ENCODE measurements at places on chromosomes 11 and 22.

DNA sequence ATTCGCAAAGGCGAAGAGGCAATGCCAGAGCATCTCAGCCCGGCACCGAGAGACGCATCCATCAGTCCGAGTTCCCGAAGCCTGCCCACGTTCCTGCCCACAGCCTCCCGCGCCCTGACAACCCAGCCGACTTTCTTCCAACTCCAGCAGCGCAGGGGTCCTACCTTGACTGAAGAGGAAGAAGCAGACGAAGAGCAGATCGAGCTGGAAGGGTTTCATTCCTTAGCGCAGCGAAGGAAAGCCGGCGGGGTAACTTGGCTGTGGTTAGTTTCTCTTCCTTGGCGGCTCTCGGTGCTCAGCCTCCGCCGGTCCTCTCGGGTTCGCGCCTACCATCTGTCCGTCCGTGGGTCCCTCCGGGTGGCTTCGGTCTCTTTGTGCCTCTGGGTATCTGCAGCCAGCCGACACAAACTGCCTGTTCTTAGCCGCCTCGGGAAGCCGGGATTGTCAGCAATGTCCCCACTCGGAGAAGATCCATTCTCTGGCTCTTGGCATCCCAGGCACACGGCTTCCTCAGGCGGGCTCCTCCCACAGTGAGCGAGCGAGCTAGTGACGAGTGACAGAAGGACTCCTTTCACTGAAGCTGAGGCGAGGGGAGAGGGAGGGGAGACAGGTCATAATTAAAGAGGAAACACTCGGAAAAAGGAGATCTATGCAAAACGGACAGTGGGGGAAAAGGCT is at the start of gene KIRREL3:
KIRREL3 (minus strand) TSS at position 480 of the 678 bp plus-strand sequence.
- peaks cover 34% of the 10 kb centered on the region for H3K27me3 ChIP-seq
- H3K27ac ChIP-seq: no peak within 1 kb of the TSS
- H3K4me1 ChIP-seq: no peaks in the 10 kb centered on the region
- H3K4me3 ChIP-seq: no peak within 1 kb of the TSS

DNA sequence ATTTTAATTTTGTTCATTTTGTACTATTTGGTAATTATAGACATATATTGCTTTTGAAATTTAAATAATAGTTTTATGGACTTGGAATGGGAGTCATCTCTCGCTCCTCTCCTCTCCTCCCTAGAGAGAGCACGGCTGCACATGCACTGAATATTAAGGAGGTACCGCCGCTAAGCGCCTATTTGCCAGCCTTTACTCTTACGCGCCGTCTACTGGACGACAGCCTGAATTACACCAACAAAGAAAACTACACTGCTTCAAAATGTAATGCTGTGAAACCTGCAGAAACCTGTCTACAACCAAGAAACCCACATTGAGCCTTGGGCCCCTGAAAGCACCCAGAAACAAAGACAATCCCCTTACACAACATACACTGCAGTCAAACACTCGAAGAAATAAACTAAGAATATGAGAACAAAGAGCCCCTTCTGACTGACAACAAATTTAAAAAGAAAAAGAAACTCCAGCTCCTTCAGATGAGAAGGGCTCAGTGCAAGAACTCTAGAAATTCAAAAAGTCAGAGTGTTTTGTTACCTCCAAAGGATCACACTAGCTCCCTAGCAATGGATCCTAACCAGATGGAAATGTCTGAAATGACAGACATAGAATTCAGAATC is 737.2 kb downstream of the LRRC4C start:
- no peak for DNase-seq
- H3K36me3 ChIP-seq: no peaks in the 10 kb centered on the region
- no peaks in the 10 kb centered on the region for H3K27me3 ChIP-seq
- no peaks in the 10 kb centered on the region for H3K4me1 ChIP-seq
- no peak overlapping the region for H3K27ac ChIP-seq

DNA sequence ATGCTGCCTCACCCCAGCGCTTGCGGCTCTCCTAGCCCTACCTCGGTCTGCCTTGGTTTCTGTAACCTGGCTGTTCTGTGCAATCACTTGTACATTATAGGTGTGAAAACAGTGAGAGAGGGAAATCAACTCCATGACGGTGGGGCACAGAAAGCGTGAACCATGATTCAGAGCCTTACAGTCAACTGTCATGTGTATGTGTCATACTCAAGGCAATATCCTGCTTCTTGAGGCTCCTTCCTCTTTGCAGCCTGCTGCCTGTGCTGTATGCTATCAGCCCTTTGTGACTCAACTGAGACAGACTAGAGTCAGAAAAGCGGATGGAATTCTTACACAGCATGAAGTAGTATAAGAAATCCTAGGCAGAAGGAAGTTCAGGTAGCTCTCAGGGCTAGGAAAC is 2.1 kb downstream of the NRIP3 start:
- no peaks in the 10 kb centered on the region for H3K36me3 ChIP-seq
- H3K4me1 ChIP-seq: peaks cover 29% of the 10 kb centered on the region
- H3K4me3 ChIP-seq: no peak overlapping the region
- DNase-seq: peak; percentile 41

DNA sequence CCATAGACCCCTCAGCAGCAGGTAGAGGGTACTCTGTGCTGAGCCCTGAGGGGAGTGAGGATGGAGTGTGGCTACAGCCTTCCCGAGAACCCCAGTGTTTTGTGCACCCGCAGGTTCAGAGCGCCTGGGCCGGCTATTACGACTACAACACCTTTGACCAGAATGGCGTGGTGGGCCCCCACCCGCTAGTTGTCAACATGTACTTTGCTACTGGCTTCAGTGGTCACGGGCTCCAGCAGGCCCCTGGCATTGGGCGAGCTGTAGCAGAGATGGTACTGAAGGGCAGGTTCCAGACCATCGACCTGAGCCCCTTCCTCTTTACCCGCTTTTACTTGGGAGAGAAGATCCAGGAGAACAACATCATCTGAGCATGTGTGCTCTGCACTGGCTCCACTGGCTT is 5.6 kb upstream of the TIRAP start:
- no peak overlapping the region for H3K4me3 ChIP-seq
- peaks cover 46% of the 10 kb centered on the region for H3K36me3 ChIP-seq
- H3K27me3 ChIP-seq: no peaks in the 10 kb centered on the region
- H3K4me1 ChIP-seq: peaks cover 14% of the 10 kb centered on the region
- H3K27ac ChIP-seq: no peak overlapping the region
- DNase-seq: no peak

DNA sequence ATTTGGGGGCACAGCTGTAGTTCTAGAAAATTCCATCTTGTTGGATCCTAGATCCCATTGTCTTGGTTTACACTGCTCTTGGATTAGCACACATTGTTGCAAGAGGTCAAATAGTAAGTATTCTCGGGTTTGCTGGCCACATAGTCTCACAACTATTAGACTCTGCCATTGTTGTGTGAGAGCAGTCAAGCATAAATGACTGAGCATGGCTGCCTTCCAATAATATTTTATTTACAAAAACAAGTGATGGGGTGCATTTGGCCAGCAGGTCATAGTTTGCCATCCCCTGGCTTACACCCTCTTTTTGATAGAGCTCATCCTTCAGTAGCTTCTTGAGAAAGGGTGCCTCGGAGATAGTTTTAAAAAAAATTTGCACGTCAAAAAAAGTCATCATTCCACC is 77.9 kb upstream of the ALX4 start:
- H3K27me3 ChIP-seq: peaks cover 11% of the 10 kb centered on the region
- no peak overlapping the region for H3K27ac ChIP-seq
- H3K4me3 ChIP-seq: no peak overlapping the region
- peaks cover 2% of the 10 kb centered on the region for H3K4me1 ChIP-seq
- no peaks in the 10 kb centered on the region for H3K36me3 ChIP-seq
